Activated CD4-positive, alpha-beta T cell treated with anti-CD3 and anti-CD28 coated beads for 36 hours (primary cell): ENCODE measurements at places on chromosomes 5 and 9.

DNA sequence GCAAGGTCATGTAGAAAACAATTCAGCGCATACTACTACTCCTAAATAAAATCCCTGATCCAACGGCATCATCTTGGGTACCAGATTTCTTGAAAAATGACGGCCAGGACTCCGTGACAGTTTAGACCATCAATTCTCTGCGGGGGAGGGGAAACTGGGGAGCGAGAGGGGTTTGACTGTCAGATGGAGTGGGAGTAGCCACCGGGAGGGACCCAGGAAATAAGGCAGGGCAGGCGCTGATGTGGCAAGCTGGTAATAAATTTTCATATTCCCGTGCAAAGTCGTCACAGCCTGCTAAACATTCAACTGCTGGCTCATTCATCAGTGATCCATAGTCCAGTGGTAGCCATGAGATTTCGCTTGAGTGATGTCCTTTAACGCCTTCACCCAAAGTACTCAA is 457 bp upstream of the CDH18 start:
- no peak for DNase-seq

DNA sequence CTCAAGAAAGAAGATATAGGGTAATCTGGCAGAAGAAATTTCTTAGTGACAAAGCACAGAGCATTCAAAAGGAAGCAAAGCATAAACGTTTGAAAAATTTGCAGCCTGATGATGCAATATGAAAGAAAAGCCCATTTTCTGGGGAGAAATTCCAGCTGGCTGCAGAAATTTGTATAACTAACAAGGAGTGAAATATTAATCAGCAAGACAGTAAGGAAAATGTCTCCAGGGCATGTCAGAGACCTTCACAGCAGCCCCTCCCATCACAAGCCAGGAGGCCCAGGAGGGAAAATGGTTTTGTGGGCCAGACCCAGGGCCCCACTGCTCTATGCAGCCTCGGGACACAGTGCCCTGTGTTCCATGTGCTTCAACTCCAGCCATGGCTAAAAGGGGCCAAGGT is 359.4 kb downstream of the HINT1 start:
- no peak for DNase-seq

DNA sequence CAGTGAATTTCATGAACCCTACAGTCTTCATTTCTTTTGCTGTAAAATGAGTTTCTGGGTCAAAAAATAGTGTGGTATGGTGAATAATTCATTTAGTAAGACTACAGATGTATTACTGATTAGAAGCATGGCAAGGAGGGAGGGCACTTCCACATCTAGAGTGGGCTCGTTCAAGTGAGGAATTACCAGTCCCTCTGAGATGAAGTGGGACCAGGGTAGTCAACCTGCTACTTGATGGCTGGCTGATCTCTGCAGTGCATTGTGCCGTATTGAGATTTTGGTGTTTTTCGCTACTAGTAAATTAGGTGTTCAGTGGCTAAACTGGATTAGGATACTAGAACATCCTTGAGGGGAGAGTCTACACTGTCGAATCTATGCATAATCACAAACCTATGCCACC is 10.8 kb downstream of the CDC37L1 start:
- no peak for DNase-seq

- DNase-seq: no peak
Measured at GRCh38 chr9:121283856-121284732, 16.1 kb downstream of the GSN start.

- no peak for DNase-seq
Measured at GRCh38 chr5:173706700-173707099, 90.2 kb upstream of the BOD1 start.

DNA sequence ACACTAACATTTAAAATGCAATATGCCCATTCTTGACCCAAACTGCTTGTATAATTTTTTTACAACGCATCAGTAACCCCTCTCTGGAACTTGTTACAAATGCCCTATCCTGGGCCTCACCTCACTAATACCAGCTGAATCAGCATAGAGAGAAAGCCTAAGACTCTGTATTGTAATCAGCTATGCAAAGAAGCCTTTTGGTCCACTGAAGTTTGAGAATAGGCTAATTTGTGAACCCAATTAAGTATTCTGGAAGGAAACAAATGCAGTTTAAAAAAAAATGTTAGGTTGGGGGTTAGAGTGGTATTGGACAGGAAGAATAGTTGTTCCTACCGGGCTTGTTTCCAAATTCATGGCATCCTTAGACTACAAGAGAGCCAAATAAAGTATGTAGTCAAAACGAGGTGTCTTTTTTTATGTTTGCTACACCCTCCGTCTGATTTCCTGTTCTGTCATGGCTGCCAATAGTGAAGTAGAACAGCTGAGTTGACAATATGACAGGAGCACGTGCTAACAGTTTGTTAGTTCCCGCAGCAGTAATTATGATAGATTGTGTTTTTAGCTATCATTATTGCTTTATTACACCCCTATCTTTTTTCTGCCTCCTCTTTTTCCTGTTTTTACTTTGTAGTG is 1048.7 kb upstream of the NUDT12 start:
- DNase-seq: no peak

DNA sequence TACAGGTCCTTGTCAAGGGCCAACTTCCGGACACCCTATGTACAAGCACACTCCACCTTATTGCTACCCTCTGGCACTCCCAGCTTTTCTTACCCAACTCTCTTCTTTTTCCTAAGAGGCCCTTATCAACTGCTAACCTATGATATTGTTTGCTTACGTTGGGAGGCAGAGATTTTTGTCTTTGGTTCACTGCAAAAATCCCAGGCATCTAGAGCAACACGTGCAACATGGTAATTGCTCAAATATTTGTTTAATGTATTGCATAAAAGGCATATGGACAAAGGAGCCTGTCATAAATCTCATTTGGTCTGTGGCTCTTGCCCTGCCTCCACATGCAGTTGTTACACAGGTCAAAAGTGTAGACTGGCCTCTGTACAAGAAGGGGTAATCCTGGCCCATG is 35.8 kb upstream of the ATP10B start:
- DNase-seq: no peak

- no peak for DNase-seq
Measured at GRCh38 chr9:126872516-126872915, 12.1 kb downstream of the ZBTB34 start.

DNA sequence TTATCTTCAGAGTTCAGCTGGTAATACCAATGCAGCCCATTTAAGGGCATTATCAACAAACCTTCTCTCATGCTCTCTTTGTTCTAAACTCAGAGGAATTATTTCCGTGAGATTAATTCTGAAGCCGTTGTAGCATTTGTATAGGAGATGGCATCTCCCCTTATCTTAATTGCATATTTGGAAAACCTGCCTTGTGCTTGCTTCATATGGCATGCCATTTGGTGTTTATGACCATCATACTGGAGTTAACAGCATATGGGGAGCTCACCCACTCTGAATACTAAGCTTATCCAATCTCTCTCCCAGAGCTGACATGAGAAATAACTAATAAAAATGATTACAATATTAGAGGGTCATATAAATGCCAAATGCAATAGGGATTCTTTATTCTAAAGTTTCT is 243.2 kb downstream of the BRINP1 start:
- no peak for DNase-seq

GRCh38 chr5:9062873-9063272 is 483.0 kb downstream of the SEMA5A start:
- DNase-seq: no peak

GRCh38 chr5:58181578-58182286 is 278.2 kb downstream of the PLK2 start:
- DNase-seq: no peak

DNA sequence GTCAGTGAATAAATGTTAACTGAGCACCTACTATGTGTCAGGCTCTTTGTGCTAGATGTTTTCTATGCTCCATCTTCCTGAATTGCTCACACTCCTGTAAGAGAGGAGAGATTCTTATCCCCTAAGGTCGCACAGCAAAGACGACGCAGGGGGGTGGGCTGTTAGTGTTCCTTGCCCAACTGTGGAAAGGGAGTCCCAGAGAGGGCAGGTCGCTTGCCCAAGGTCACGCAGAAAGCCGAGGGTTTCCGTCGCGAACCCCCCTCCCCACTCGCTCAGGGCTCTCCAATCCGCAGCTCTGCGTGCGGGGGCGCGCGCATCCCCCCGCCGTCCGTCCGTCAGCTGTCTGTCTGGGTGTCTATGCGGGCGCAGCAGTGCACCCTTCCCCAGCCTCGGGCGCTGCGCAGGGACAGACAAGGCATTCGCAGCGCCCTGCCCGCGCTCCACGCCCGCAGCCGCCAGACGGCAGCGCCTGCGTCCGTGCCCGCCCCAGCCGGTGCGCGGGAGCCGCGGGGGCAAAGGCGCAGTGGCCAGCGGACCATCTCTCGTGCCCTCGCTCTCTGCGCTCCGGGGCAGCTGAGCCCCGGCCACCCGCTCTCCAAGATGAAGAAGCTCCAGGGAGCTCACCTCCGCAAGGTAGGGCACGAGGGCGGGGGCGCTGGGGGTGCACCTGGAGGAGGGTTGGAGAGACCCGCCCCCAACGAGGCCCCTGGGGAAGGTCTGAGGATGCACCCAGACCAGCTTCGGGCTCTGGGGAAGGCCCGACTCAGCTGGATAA is at the start of gene SLC6A7:
Gene SLC6A7, plus strand, starts transcription at position 335 of the 775 bp plus-strand sequence. Its CDS starts 266 bp downstream, at position 601.
- no peak for DNase-seq

GRCh38 chr5:96601715-96602244 is 60.4 kb upstream of the CAST start:
- DNase-seq: peak; percentile 64

GRCh38 chr5:32309761-32310160 is 3.0 kb downstream of the MTMR12 start:
- no peak for DNase-seq

GRCh38 chr9:124551472-124552272 is 44.5 kb upstream of the NR5A1 start:
- DNase-seq: peak; percentile 63

- no peak for DNase-seq
Measured at GRCh38 chr5:127660047-127660733, 11.3 kb downstream of the CTXN3 start.

GRCh38 chr5:153987301-153987700 is 51.4 kb downstream of the FAM114A2 start:
- no peak for DNase-seq

- no peak for DNase-seq
Measured at GRCh38 chr5:162703914-162704313, 636.3 kb downstream of the GABRG2 start.

DNA sequence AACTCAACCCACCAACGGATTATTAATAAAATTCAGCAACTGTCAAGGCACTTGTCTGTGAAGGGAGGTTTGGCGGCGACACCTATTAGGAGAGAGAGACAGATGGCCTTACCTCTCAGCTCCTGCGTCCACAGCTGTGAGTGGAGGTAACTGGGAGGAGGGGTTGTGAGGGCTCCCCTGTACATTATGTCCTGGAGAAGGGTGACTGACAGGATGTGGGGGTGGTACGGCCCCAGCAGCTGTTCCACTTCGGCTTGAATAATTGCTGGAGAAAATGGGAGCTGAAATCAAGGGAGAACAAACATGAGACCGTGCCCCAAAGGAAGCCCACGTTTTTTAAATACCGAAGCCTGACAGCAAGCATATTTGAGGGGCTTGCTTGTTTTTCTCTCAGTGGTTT is 353.5 kb upstream of the RFX3 start:
- no peak for DNase-seq

DNA sequence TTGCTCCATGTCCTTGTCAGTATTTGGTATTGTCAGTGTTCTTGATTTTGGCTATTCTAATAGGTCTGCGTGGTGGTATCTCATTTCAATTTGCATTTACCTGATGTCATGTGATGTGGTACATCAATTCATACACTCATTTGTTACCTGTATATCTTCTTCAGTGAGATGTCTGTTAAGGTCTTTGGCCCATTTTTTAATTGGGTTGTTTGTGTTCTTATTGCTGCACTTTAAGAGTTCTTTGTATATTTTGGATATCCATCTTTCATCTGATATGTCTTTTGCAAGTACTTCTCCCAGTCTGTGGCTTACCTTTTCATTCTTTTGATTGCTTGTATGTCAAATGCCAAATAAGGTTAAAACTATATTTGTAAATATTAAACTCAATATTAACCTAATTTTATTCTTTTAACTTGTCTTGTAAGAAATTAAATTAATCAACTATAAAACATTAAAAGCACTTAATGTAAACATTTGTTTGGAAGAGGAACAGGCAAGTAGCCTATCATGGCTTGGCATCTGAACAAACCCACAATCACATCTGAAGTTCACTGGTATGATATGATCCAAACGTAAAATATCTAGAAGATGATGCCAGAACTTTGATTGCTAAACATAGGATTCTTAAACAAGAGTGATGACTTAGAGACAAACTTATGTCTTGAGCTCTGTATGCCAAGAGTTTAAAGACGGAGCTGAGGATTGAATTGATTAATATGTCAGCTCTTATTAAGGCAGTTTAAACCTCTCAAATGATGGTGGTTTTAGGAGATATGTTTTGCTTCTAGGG is 587.3 kb downstream of the ANXA1 start:
- DNase-seq: no peak

GRCh38 chr5:17081142-17081541 is 136.3 kb upstream of the BASP1 start:
- no peak for DNase-seq

DNA sequence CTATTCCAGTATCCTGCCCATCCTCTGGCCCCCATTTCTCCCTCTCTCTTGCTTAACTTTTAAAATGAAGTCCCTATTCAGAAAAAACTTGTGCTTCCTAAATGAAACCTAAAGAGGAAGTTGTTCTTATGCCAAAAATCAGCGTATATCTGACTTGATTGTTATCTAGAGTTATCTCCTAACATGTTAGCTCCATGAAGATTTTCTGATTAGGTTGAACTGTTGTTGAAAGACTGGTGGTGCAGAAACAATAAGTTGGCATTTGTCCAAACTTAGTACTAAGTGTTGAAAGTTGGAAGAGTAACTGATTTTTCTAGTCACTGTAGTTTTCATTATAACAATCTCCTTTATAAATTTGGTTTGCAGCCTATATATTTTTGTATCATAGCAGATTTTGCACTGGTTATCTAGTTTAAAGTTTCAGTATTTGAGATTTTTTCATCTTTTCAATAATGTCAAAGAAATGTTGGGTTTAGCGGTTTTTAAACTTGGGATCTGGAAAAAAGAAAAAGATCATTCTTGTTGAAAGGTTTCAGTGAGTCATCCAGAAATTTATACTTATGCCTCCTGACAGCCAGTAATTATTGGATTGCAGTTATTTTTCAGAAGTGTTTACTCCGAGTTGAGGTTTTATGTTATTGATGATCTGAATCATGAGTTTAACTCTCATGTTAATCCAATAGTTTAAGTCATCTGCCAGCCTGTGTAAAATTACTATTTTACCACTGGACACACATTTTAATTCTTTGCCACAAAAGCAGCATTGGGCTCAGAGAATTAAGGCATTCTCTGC is 60.6 kb downstream of the PAM start:
- no peak for DNase-seq

DNA sequence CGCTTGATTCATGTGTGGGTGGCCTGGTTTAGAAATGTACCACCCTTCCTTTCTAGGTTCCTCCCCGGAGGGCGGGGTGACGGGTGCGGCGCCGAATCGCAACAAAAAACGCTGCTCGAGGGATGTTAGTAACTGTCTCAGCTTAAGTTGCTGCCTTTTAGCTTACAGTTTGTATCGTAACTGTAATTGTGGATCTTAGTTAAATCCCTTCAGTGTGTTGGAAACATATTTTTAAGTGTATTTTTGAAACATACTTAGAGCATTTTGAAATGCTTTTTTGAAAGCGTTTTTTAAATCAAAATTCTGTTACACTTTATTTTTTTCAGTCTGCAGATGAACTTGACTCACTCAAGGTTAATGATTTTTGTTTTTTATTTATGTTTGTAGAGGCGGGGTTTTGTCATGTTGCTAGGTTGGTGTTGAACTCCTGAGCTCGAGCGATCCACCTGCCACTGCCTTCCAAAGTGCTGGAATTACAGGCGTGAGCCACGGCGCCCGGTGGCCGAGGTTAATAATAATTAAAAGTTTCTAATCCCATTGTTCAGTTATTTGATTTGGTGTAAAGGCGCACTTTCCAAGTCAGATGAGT is 997 bp upstream of the CHD1 start:
- no peak for DNase-seq
